Dorsolateral prefrontal cortex (tissue), 122 donors: ENCODE measurements at places on chromosomes 7 and 10. TPM values are rescaled to one million over a fixed set of nuclear protein-coding genes. Genes with fewer than 3 reads are reported as not detected.

The SPRN gene
- 18.1 TPM for total RNA-seq

The RBP4 gene
- total RNA-seq = 64.5 TPM

The ATAD1 gene
- 94.0 TPM for total RNA-seq

The PSMC2 gene
- 63.5 TPM for total RNA-seq

The SLC29A4 gene
- 19.7 TPM for total RNA-seq

The MYO1G gene
- 1.1 TPM for total RNA-seq

The TRDMT1 gene
- total RNA-seq = 12.6 TPM

The ASB15 gene
- total RNA-seq = not detected

The SPDYE8 gene
- not detected for total RNA-seq

The LCOR gene
- total RNA-seq = 38.3 TPM

The OR2A7 gene
- total RNA-seq = not detected

The NEUROG3 gene
- total RNA-seq = not detected

The PLEKHS1 gene
- total RNA-seq = not detected

The SFMBT2 gene
- total RNA-seq = 31.4 TPM

The CPA2 gene
- total RNA-seq = 1.7 TPM

The GRM3 gene
- total RNA-seq = 72.1 TPM

The GPR15LG gene
- total RNA-seq = not detected

The GRM8 gene
- 19.3 TPM for total RNA-seq

The CBLL1 gene
- 25.0 TPM for total RNA-seq

The AKR1B1 gene
- 96.1 TPM for total RNA-seq

The OPALIN gene
- 42.4 TPM for total RNA-seq

The WNT8B gene
- not detected for total RNA-seq

The VAX1 gene
- total RNA-seq = 2.9 TPM

The CFAP43 gene
- 4.2 TPM for total RNA-seq

The PCDH15 gene
- total RNA-seq = 14.1 TPM

The PDSS1 gene
- 5.4 TPM for total RNA-seq

The FAS gene
- 6.5 TPM for total RNA-seq

The ABCB4 gene
- total RNA-seq = 1.6 TPM

The CFAP58 gene
- total RNA-seq = 0.50 TPM

The SFRP4 gene
- total RNA-seq = 1.3 TPM

The URGCP gene
- 68.7 TPM for total RNA-seq

The TSPAN12 gene
- total RNA-seq = 4.8 TPM

The CDC14C gene
- total RNA-seq = not detected

The VGF gene
- 8.6 TPM for total RNA-seq

The ATRNL1 gene
- total RNA-seq = 655 TPM

The IL15RA gene
- 3.5 TPM for total RNA-seq

The SPDYE2B gene
- not detected for total RNA-seq

The C10orf53 gene
- not detected for total RNA-seq

The UBE2D1 gene
- 21.2 TPM for total RNA-seq

The RGR gene
- 18.3 TPM for total RNA-seq

The TFPI2 gene
- total RNA-seq = not detected

The DNA2 gene
- 8.2 TPM for total RNA-seq
